Melanocyte of skin (primary cell): ENCODE measurements at places on chromosomes 2 and 18. TPM values are rescaled to one million over a fixed set of nuclear protein-coding genes. Genes with fewer than 3 reads are reported as not detected.

ACKR3 gene
- not detected in 2 replicates for total RNA-seq

ZNF892 gene
- 5.2 and 6.5 TPM in 2 replicates for total RNA-seq

PRKAG3 gene
- total RNA-seq: not detected in 2 replicates

SMAD2 gene
- 28.6 and 81.3 TPM in 2 replicates for total RNA-seq

NT5DC4 gene
- total RNA-seq: not detected in 2 replicates

TOGARAM2 gene
- under 0.01 TPM in 1 of 2 replicates, not detected in the other for total RNA-seq

SLC4A5 gene
- total RNA-seq: 1.4 and 1.5 TPM in 2 replicates

CABYR gene
- 1.0 and 3.3 TPM in 2 replicates for total RNA-seq

C2orf78 gene
- total RNA-seq: not detected in 2 replicates

AGAP1 gene
- total RNA-seq: 16.2 and 18.2 TPM in 2 replicates

HAAO gene
- 0.69 and 0.73 TPM in 2 replicates for total RNA-seq
